ENCODE measurements at places on chromosomes 16 and 17.

GRCh38 chr17:3639981-3640596 lies 3.5 kb downstream of the CTNS start:
- no peak for DNase-seq

- no peak for DNase-seq
Observed at GRCh38 chr16:83418565-83418964, 389.2 kb upstream of the HSBP1 start.

DNA sequence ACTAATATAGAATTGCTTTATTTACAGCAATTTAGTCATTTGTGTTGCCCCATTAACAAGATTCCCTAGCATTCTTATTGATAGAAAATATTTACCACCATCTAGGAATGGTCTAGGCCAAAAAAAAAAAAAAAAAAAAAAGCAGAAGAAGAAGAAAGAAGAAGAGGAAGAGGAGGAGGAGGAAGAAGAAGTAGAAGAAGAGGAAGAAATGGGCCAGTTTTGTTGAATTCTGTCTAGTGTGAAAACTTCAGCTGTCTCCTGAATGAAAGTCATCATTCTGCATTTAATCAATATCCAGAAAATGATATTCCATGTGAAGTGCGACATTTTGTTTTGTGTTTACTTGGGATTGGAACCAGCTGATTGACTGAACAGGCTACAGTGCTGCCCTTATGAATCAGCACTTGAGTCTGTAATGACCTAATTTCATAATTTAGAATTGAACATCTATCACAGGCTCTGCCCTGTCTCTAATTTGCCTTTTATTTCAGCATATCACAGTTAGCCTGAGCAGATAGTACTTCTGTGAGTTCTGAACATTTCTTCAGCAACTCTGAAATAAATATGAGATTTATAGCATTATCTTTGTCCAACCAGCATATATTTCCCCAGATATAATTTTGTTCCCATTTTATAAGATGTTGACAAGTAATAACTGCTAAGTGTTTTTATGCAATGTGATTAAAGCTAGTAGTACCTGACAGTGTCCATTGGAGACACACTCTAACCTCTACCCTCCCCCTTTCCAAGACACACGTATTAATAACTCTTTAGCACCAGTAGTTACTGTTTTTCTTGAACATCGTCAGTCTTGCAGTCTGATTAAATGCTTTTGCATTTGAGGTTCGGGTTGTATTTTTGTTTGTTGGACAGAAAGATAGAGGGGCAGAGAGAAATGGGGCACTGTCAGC lies 5.9 kb downstream of the ANKFN1 start:
- DNase-seq = no peak

GRCh38 chr16:70805787-70806186 lies 4.8 kb upstream of the VAC14 start:
- no peak for DNase-seq

- DNase-seq = no peak
Observed at GRCh38 chr17:64773836-64774761, 112.0 kb upstream of the SMURF2 start.

DNA sequence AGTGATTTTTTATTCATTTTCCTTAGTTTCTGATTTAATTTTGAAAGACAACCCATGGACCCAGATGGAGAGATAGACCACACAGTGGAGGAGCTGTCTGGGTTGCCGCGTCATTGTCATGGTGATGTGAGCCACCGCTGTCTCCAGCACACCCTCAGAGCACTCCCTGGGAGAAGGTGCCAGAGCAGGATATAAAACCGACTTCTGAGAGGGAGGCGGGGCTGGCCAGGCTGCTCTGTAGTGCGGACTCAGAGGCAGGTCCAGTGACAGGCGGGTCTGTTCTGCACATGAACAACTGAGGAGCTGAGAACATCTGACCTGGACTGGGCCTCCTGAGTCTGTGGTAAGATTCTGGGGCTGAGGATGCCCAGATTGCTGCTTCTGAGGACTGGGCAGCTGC lies 216.3 kb upstream of the NLRP1 start:
- no peak for DNase-seq

- no peak for DNase-seq
Observed at GRCh38 chr17:81287741-81288430, 7.2 kb downstream of the SLC38A10 start.

GRCh38 chr17:61160789-61161445 lies 238.7 kb upstream of the TBX2 start:
- DNase-seq = no peak

GRCh38 chr17:73227944-73228343 lies 33.7 kb downstream of the CPSF4L start:
- no peak for DNase-seq

DNA sequence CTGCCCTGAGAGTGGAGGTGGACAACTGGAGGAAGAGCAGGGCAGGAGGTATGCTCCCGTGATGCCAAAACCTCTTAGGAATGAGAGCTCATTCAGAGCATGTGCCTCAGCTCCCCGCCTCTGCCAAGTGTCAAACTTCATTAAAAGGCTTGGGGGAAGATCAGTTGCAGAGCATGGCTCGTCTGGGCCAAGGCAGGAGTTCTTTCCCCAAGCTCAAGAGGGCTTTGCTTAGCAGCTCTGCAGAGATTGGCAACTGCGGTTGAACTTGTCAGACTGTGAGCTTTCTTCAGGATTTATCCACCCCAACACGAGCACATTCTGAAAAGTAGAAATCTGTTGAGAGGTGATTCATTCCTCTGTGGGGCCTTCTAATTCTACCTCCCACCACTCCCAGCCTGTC lies 248.1 kb downstream of the HS3ST3A1 start:
- no peak for DNase-seq

DNA sequence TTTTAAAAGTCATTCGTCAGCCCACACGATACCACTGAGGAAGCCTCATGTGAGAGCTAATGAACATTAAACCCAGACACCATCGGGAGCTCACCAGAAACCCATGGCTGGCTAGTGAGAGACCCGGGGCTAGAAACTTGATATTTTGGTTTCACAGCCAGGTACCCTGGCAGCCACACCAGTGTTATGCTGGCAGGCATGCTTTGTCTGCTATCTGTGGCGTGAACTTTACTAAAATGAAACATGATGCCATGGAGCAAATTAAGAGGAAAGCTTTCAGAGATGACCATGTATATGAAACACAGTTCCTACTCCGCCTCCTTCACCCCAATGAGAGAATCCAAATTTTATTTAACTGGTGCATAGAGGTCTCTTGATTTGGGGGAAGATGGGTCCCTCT lies 291.2 kb downstream of the IRX3 start:
- DNase-seq = no peak

DNA sequence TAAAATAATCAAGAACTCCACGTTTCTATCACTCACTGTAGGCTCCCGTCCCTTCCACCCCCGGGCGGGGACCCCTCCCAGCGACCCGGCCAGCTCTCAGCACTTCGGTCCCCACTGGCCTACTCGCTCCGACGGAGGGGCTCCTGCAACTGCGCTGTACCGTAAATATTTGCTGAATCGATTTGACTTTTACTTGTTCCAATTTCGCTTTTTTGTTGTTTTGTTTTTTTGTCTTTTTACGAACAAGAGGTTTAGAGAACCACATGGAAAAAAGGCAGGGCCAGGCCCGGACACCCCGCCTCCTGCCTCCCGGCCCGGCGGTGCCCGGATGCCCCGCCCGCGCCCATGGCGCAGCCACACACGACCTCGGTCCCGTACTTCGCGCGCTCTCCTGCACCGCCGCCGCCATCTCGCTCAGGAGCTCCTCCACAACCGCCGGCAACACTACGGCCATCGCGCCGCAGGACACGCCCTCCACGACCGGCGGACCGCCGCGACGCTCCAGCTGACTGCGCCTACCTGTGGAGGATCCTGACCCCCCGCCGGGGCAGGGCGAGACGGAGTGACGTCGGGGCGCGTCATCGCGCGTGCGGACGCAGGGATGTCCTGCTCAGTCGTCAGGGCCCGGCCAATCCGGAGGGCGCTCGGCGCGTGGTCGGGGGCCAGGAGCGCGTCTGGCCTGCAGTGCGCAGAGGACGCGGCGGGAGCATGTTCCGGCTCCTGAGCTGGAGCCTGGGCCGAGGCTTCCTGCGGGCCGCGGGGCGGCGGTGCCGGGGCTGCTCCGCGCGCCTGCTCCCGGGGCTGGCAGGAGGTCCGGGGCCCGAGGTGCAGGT lies at the start of the genes TTC19 and ZSWIM7:
Gene TTC19 (plus strand): TSS at position 684 of the 833 bp plus-strand sequence. CDS start 25 bp downstream, at position 709.
Gene ZSWIM7 (minus strand): TSS at position 564 of the 833 bp plus-strand sequence. CDS start 110 bp downstream, at position 454.
- DNase-seq = peak; percentile 96

- no peak for DNase-seq
Observed at GRCh38 chr16:24918641-24919040, 72.9 kb downstream of the SLC5A11 start.

DNA sequence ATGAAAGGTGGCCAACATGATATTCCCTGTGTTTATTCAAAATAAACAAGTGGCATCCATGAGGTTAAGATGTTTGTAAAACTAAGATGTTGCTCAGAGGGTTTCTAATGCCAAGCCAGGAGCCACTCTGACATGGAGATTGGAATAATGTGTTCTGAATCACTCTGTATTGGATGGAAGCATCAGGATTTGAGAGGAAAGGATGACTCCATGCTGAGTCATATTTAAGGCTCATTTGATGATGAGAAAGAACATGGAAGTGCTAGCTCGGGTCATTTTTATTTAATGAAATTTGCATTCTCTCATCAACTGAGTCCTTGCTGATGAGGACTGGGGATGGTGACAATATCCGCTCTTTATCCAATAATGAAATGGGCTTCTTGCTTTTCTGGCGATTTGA lies 6.2 kb downstream of the VAT1L start:
- DNase-seq = no peak

DNA sequence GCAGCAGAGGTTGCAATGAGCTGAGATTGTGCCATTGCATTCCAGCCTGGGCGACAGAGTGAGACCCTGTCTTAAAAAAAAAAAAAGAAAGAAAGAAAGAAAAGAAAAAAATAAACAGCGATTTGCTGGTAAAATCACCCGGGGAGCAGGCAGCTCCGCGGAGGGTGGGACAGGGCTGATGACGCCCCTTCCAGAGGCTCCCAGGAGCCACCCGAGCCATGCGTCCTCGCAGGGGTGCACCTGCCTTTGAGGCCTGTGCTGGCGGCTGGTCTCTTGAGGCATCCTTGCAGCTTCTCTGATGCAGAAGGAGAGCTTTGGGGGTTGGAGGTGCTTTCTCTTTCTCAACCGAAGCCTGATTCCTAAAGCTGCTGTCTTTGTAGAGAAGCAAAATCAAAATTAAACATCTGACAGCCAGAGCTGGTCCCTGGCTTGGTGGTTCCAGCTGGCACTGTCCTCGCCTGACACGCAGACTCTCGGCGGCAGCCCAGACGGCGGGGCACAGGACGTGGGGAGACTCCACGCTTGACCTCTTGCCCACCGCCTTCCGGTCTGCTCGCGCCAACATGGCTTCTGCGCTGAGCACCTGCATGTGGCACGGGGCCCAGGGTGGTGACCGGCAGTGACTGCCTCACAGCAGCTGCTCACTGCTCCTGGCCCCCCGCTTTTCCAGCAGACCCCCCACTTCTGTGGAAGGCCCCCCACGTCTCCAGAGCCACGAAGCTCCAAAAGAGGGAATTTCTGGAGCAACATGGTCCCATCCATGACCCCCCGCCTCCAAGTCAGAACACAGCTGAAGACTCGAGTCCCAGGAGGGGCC lies 6.6 kb downstream of the UTS2R start:
- no peak for DNase-seq

DNA sequence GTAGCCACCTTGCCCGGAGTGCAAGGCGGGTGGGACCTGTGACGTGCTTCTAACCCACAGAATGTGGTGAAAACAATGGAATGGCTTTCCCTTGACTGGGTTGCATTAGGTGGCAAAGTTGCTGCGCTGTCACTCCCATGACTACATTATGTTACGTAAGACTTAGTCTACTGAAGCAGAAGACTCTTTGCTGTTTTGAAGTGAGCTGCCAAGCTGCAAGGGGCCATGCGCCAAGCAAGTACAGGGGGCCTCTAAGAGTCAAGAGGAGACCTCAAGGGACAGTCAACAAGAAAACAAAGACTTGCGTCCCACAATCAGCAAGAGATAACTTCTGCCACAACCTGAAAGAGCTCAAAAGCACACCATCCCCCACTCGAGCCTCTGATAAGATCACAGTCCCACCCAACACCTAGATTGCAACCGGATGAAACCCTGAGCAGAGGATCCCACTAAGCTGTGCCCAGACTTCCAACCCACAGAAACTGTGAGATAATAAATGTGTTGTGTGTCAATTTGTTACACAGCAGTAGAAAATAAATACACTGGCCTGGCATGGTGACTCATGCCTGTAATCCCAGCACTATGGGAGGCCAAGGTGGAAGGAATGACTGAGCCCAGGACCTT lies 16.5 kb downstream of the ANKRD11 start:
- DNase-seq = no peak

- DNase-seq = no peak
Observed at GRCh38 chr16:67888331-67888730, 3.6 kb downstream of the NRN1L start.

GRCh38 chr16:30458561-30459394 lies 13.1 kb upstream of the SEPHS2 start:
- peak; percentile 81 for DNase-seq

GRCh38 chr17:78785011-78785662 lies 3.1 kb upstream of the CYTH1 start:
- peak; percentile 55 for DNase-seq

GRCh38 chr16:55349867-55350266 lies 25.9 kb downstream of the IRX6 start:
- no peak for DNase-seq

DNA sequence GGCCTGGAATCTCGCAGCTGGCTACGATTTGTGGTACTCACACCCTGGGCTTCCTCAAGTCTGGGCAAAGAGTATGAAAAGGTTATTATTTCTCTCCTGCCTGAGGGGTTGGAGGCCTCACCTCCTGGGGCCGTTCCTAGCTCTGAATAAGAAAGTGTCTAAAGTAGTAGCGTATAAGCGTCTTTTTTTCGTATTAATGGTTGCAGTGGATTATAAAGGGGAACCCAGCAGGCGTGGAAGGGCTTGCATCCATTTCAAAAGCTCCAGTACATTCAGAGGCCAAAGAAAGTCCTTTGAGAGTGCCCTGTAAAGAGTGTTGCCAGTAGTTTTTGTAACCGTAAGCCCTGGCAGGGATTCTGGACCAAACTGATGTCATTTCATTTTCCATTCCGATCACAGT lies 72.2 kb upstream of the MPHOSPH6 start:
- DNase-seq = no peak

- no peak for DNase-seq
Observed at GRCh38 chr17:63295288-63295687, 150.8 kb downstream of the CYB561 start.

- DNase-seq = no peak
Observed at GRCh38 chr16:86044241-86044671, 145.3 kb downstream of the IRF8 start.

- DNase-seq = no peak
Observed at GRCh38 chr17:51572115-51572514, 311.8 kb downstream of the UTP18 start.

DNA sequence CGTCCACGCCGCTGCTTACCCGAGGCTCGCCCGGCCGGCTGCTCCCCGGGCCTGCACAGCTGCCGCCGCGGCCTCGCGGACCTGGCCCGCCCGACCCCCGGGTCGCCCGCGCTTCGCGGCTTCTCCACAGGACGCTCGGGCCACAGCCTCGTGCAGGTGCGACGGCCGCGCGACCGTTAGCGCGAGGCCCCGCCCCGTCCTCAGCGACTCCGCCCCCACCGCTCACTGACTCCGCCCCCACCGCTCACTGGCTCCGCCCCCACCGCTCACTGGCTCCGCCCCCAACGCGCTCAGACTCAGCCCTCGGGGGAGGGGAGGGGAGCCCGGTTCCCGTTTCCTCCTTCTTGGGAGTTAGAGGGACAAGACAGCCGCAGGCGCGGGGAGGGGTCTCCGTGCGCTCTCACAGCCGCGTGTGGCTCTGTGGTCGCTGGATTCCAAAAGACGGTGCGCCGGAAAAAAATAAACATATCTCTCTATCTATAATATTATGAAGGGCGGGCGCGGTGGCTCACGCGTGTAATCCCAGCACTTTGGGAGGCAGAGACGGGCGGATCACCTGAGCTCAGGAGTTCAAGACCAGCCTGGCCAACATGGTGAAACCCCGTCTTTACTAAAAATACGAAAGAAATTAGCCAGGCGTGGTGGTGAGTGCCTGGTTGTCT lies at the start of gene MEIOB:
Gene MEIOB (minus strand): TSS at position 191 of the 662 bp plus-strand sequence. CDS start 3,989 bp downstream, outside the sequence.
- peak; percentile 14 for DNase-seq

Data from T-helper 2 cell (primary cell).